CD4-positive, alpha-beta memory T cell (primary cell): ENCODE measurements at places on chromosomes 5 and 9. TPM values are rescaled to one million over a fixed set of nuclear protein-coding genes. Genes with fewer than 3 reads are reported as not detected.

- H3K27me3 ChIP-seq, result no peaks in the 10 kb centered on the region
- no peaks in the 10 kb centered on the region for H3K4me1 ChIP-seq
- DNase-seq, result no peak
- H3K27ac ChIP-seq, result no peak overlapping the region
Observed at GRCh38 chr9:95230046-95230445, 87.5 kb downstream of the FANCC start.

- H3K4me1 ChIP-seq, result no peaks in the 10 kb centered on the region
- H3K4me3 ChIP-seq, result no peak overlapping the region
- H3K27me3 ChIP-seq, result no peaks in the 10 kb centered on the region
Observed at GRCh38 chr9:125959315-125959714, 212.1 kb downstream of the PBX3 start.

DNA sequence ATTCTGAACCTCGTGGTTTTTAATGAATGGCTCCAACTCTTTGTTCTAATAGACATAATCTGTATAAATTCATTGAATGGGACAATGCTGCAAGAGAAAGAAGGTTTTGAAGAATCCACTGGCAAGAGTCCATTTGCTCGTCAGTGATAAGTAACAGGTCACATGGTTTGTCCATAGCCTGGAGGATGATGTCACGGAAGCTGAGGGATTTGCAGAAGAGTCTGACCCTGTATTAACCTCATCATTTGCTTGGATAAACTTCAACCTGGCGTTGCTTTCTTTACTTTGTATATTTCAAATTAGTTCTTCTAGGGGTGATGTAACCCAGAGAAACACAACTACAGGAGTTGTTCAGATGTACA lies 197.4 kb downstream of the GAS1 start:
- no peak overlapping the region for H3K27ac ChIP-seq
- H3K27me3 ChIP-seq, result no peaks in the 10 kb centered on the region
- H3K4me1 ChIP-seq, result no peaks in the 10 kb centered on the region
- no peaks in the 10 kb centered on the region for H3K36me3 ChIP-seq
- H3K4me3 ChIP-seq, result no peak overlapping the region
- DNase-seq, result no peak

- no peak overlapping the region for H3K4me3 ChIP-seq
- no peaks in the 10 kb centered on the region for H3K36me3 ChIP-seq
- DNase-seq, result no peak
- no peak overlapping the region for H3K27ac ChIP-seq
- no peaks in the 10 kb centered on the region for H3K4me1 ChIP-seq
- H3K27me3 ChIP-seq, result no peaks in the 10 kb centered on the region
Observed at GRCh38 chr9:2907411-2907810, 63.5 kb upstream of the PUM3 start.

GRCh38 chr5:79640571-79641055 lies 28.4 kb downstream of the TENT2 start:
- H3K27me3 ChIP-seq, result no peaks in the 10 kb centered on the region
- H3K27ac ChIP-seq, result no peak overlapping the region
- no peaks in the 10 kb centered on the region for H3K4me1 ChIP-seq
- no peak overlapping the region for H3K4me3 ChIP-seq
- H3K36me3 ChIP-seq, result peaks cover 17% of the 10 kb centered on the region

- no peak overlapping the region for H3K4me3 ChIP-seq
- DNase-seq, result no peak
- peaks cover 97% of the 10 kb centered on the region for H3K4me1 ChIP-seq
- H3K27me3 ChIP-seq, result no peaks in the 10 kb centered on the region
- no peaks in the 10 kb centered on the region for H3K36me3 ChIP-seq
Observed at GRCh38 chr5:80190960-80191359, 64.9 kb downstream of the SERINC5 start.

DNA sequence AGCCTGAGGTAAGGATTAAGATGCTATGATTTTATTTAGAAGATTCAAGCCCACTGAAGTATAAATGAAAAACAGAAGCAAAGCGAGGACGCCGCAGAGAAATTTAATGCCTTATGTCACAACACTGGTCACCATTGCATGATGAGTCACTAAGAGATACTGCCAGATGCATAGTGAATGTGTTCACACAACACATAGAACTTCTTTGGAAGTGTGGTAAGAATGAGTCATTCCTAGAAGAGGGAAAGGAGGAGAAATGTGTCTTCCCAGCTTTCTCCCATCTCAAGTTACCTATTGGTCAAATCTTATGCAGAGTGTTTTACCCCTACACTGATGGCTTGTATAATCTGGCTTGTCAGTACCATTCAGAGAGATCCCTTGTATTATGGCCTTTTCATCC lies 465.3 kb upstream of the ARRDC3 start:
- no peaks in the 10 kb centered on the region for H3K36me3 ChIP-seq
- no peak for DNase-seq
- no peak overlapping the region for H3K4me3 ChIP-seq
- no peaks in the 10 kb centered on the region for H3K27me3 ChIP-seq
- no peaks in the 10 kb centered on the region for H3K4me1 ChIP-seq
- no peak overlapping the region for H3K27ac ChIP-seq

- no peak for DNase-seq
- no peak overlapping the region for H3K27ac ChIP-seq
- H3K4me1 ChIP-seq, result peaks cover 60% of the 10 kb centered on the region
Observed at GRCh38 chr9:6443661-6444060, 30.7 kb downstream of the UHRF2 start.

DNA sequence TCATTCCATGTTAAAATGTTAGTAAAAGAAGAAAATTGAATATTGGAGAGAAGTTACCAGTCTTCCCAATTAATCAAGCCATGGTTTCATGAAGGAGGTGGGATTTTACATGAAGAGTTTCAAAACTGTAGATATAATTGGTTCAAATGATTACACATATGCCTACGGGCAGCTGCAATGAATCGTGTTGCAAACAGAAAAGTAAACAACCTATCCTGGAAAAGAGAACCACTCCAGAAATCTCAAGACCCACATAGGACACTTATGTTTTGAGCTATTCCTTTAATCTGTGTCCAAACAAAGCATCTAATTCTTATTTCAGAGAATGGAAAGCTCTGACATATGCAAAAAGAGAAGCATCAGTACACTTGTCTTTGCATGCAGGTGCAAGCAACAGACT lies 340.2 kb downstream of the NDUFS4 start:
- no peaks in the 10 kb centered on the region for H3K36me3 ChIP-seq
- H3K4me1 ChIP-seq, result no peaks in the 10 kb centered on the region

GRCh38 chr5:31733371-31733770 lies 94.4 kb downstream of the PDZD2 start:
- no peak for DNase-seq
- H3K4me1 ChIP-seq, result peaks cover 12% of the 10 kb centered on the region
- no peak overlapping the region for H3K4me3 ChIP-seq
- no peaks in the 10 kb centered on the region for H3K36me3 ChIP-seq

GRCh38 chr5:122182491-122182921 lies 53.2 kb downstream of the ZNF474 start:
- DNase-seq, result no peak
- H3K4me1 ChIP-seq, result no peaks in the 10 kb centered on the region
- no peak overlapping the region for H3K27ac ChIP-seq
- no peaks in the 10 kb centered on the region for H3K27me3 ChIP-seq

GRCh38 chr9:21970800-21971640 lies 23.2 kb downstream of the CDKN2A start:
- H3K27ac ChIP-seq, result no peak overlapping the region
- H3K4me3 ChIP-seq, result no peak overlapping the region
- H3K36me3 ChIP-seq, result no peaks in the 10 kb centered on the region
- H3K4me1 ChIP-seq, result peaks cover 29% of the 10 kb centered on the region

- no peaks in the 10 kb centered on the region for H3K4me1 ChIP-seq
- no peaks in the 10 kb centered on the region for H3K36me3 ChIP-seq
- H3K27ac ChIP-seq, result no peak overlapping the region
- H3K27me3 ChIP-seq, result no peaks in the 10 kb centered on the region
- no peak for DNase-seq
- H3K4me3 ChIP-seq, result no peak overlapping the region
Observed at GRCh38 chr9:87885484-87886189, 3.0 kb downstream of the SPATA31E1 start.

DNA sequence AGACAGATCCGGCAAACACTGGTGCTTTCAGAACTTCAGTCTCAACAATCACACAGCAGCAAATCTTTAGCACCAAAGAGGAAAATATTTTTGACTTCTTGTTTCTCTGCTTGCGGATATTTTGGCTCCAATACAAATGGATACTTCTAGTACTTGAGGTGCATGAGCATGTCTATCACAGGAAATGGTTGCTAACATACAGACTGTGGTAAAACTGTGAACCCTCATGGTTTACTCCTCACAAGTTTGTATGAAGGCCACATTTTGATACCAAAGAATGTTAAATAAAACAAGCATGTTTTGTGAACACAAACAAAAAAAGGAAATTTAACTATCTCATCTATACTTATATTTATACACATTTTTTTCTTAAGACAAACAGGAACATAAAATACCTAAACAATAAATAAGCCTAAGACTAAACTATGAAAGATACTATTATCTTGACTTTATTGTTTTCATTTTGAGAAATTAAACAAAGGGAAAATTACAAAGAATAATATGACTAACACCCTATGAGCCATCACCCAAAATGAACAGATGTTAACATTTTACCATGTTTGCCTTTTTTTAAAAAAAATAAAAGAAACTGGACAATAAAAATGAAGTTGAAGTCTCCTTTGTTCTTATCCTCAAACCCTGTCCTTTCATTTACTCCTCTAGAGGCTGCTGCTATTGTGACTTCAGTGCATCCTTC lies 135.0 kb upstream of the LHFPL2 start:
- H3K4me3 ChIP-seq, result no peak overlapping the region
- no peaks in the 10 kb centered on the region for H3K36me3 ChIP-seq
- no peak overlapping the region for H3K27ac ChIP-seq
- H3K27me3 ChIP-seq, result no peaks in the 10 kb centered on the region

GRCh38 chr5:2382776-2383697 lies 368.4 kb downstream of the IRX2 start:
- H3K27ac ChIP-seq, result no peak overlapping the region
- DNase-seq, result no peak
- no peaks in the 10 kb centered on the region for H3K36me3 ChIP-seq
- H3K4me3 ChIP-seq, result no peak overlapping the region
- no peaks in the 10 kb centered on the region for H3K4me1 ChIP-seq

DNA sequence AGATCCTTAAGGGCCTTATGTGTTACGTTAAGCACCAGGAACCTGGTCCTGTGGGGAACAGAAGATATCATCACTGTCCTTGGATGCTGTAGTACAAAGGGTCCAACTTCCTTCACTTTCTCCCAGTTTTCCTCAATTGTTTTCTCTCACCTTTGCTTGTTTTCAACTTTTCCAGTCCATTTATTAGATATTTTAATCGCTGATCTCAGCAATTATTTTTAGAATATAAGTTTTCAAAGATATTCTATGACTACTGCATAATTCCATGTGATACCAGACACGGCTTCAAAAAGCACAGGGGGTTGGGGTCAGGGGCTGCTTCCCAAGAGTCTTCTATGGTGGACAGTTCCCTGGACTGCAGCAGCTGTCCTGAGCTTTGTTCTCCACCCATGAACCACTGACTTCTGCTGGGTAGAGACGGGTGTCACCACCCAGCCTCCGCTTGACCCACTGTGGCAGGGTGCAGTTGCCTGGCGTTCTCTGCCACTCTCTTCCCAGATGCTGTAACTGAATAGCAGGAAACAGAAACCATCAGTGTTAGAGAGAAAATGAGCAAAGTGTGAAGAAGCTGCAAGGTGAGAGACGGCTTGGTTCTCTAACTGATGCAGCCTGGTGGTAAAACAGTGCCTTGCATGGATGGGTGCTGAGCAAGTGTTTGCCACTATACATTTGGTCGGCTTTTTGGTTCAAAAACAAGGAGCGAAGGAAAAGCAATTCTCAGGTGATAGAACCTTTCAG lies 383.0 kb downstream of the RAB3C start:
- no peak overlapping the region for H3K27ac ChIP-seq
- DNase-seq, result no peak
- no peak overlapping the region for H3K4me3 ChIP-seq
- no peaks in the 10 kb centered on the region for H3K36me3 ChIP-seq
- H3K4me1 ChIP-seq, result no peaks in the 10 kb centered on the region

GRCh38 chr9:116895961-116896360 lies 208.9 kb downstream of the TRIM32 start:
- no peaks in the 10 kb centered on the region for H3K4me1 ChIP-seq
- no peaks in the 10 kb centered on the region for H3K36me3 ChIP-seq
- no peak overlapping the region for H3K4me3 ChIP-seq
- no peak overlapping the region for H3K27ac ChIP-seq
- H3K27me3 ChIP-seq, result no peaks in the 10 kb centered on the region

DNA sequence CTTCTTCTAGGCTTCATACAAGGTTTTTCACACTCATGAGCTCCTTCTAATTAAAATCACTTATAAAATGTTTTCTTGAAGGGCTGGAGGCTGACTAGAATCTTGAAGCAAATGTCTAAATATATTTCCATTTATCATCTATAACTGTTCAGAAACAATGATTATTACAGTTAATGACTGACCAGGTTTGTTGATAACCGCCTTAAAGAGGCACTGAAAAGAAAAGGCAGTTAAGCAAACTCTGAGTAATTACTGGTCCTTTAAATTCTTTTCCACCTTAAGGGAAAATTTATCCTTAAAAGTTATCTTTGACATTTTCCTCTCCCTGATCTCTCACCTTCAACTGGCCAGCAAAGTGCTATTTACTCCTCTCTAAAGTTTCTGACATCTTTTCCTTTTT lies 43.2 kb downstream of the RICTOR start:
- H3K4me1 ChIP-seq, result peaks cover 30% of the 10 kb centered on the region
- H3K36me3 ChIP-seq, result no peaks in the 10 kb centered on the region
- H3K27me3 ChIP-seq, result no peaks in the 10 kb centered on the region
- no peak overlapping the region for H3K4me3 ChIP-seq

DNA sequence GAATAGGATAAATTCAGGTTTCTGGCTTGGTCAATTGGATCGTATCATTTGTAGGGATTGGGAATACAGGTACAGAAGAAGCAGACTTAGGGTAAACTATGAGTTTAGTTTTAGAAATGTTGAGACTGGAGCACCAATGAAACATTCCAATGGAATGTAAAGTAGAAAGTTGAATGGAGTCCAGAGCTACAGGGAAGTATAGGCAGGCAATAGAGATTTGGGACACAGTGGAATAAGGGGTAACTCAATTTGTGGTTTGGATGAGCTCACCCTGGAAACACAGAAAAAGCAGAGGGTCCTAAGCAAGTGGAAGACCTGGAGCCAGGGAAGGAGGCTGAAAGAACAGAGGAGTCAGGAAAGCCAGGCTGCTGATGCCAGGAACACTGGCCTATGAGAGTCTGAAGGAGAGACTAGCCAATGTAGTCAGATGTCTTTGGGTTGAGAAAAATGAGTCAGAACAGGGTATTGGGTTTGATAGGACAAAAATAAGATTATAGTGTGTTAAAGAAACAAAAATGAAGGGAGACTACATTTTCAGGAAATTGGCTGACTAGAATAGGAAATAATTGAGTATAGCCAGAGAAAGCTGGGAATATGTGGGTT lies 72.8 kb downstream of the STARD4 start:
- no peaks in the 10 kb centered on the region for H3K4me1 ChIP-seq
- no peak for DNase-seq
- H3K27ac ChIP-seq, result no peak overlapping the region
- H3K36me3 ChIP-seq, result peaks cover 8% of the 10 kb centered on the region
- no peaks in the 10 kb centered on the region for H3K27me3 ChIP-seq

- H3K4me3 ChIP-seq, result no peak overlapping the region
- H3K27me3 ChIP-seq, result no peaks in the 10 kb centered on the region
- no peaks in the 10 kb centered on the region for H3K36me3 ChIP-seq
- no peak for DNase-seq
- H3K27ac ChIP-seq, result no peak overlapping the region
Observed at GRCh38 chr9:37202091-37202490, 81.7 kb downstream of the ZCCHC7 start.

CEP72 gene
- total RNA-seq, result 26.7 TPM

SLC6A7 gene
- total RNA-seq, result not detected

COL5A1 gene
- total RNA-seq, result 1.6 TPM

CMYA5 gene
- total RNA-seq, result 0.17 TPM

FAM151B gene
- 0.39 TPM for total RNA-seq

TLR4 gene
- total RNA-seq, result 0.83 TPM

EIF4E1B gene
- not detected for total RNA-seq

ARL15 gene
- total RNA-seq, result 14.1 TPM

SMC5 gene
- 43.7 TPM for total RNA-seq
